ENCODE measurements at places on chromosomes 1 and 21.

- DNase-seq = no peak
These were observed 3.6 kb downstream of the KIAA0040 start for GRCh38 chr1:175188936-175189335.

DNA sequence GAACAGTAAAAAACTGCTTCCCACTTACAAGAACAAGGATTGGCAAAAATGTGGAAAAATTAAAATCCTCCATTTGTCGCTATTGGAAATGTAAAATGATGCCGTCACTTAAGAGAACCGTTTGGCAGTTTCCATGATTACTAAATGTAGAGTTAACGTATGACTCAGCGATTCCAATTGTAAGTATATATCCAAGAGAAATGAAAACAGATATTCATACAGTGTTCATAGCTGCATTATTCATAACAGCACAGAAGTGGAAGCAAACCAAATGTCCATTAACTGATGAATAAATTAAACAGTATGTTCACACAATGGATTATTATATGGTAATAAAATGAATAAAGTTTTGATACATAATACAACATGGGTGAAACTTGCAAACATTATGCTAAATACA is 971.0 kb downstream of the AMY1C start:
- DNase-seq = no peak

- no peak for DNase-seq
These were observed 78.4 kb upstream of the KCNA3 start for GRCh38 chr1:110752941-110753725.

GRCh38 chr1:200364091-200364759 is 45.6 kb downstream of the ZNF281 start:
- no peak for DNase-seq

DNA sequence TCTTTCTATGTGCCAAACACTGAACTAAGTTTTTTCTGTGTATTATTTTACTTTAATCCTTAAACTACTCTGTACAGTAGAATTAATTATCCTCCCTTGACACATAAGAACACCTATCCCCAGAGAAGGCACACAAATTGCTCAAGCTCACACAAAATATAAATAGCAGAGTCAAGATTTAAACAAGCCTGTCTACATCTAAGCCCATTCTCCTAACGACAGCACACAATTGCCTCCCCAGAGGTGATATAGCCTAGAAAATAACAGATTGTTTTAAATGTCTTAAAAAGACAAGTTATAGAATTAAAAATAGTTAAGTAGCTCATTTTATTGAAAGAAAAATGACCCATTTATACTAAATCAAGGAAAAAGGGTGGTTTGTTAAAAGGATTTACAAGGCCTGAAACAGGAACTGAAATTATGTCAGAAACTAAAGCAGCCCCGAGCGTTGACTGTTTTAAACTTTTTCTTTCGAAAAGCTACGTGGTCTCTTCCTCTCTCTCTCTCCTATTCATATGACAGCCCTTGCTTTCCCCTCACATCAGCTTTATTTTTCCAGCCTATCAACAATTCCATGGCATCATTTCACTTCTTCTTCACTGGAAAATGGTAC is 30.5 kb downstream of the TNFSF18 start:
- DNase-seq = no peak

GRCh38 chr1:73097917-73098316 is 815.6 kb upstream of the NEGR1 start:
- no peak for DNase-seq

- peak; percentile 49 for DNase-seq
These were observed 181.4 kb upstream of the KIAA0040 start for GRCh38 chr1:175373786-175374623.

GRCh38 chr1:10693497-10694273 is 102.8 kb downstream of the CASZ1 start:
- DNase-seq = no peak

DNA sequence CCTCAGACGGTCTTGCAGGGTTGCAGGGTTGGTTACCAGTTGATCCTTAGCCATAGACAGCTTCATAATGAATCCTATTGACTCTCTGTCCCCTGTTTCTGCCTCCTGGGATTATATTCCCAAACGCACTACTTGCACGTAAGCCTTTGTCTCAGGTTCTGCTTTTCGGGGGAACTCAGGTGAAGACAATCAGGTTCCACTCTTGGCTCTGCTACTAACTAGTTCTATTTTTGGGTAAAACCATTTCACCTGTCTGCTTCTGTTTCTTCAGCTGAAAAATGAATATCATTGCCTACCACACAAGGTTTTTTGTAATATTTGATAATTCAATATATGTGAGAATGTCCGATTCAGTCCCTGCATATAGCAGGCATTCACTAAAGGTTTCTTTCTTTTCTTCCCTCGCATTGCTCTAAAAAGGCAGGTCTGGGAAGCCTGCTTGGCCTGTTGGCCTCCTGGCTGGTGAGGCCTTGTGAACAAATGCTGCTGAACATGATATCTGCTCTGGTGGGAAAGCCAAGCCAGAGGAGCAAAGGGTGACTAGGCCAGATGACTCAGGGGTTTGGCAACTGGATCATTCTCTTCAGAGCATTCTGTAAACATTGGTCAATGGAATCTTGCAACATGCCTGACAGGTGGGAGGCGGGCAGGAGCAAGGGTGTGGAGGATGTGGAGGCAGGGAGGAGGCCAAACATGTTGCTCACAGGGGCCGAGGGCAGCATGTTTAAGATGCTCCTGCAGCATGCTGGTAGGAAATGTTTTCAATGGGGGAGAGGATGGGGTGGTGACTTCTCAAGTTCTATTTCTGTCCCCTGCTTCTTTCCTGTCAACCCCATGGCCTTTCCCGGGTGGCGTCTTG is 23.8 kb downstream of the IER5 start:
- DNase-seq = no peak

- peak; percentile 44 for DNase-seq
These were observed at the start of gene SGIP1 for GRCh38 chr1:66533804-66534740. TSS of gene SGIP1 (plus strand) at chr1:66534153. CDS start at chr1:66534359, 206 bp downstream.

- DNase-seq = no peak
These were observed 505.2 kb downstream of the NEGR1 start for GRCh38 chr1:71777094-71777493.

GRCh38 chr21:40587736-40588346 is 259.1 kb downstream of the DSCAM start:
- DNase-seq = no peak

- DNase-seq = no peak
These were observed 44.8 kb downstream of the USP25 start for GRCh38 chr21:15774590-15774989.

- no peak for DNase-seq
These were observed 28.7 kb upstream of the COL6A2 start for GRCh38 chr21:46069166-46069565.

GRCh38 chr1:71068325-71069240 is 12.3 kb downstream of the ZRANB2 start:
- DNase-seq = no peak

- DNase-seq = no peak
These were observed 4.1 kb upstream of the NBPF3 start for GRCh38 chr1:21435646-21436487.

- DNase-seq = no peak
These were observed 17.9 kb downstream of the CSTB start for GRCh38 chr21:43758111-43758641.

GRCh38 chr1:71252900-71253299 is 172.1 kb upstream of the ZRANB2 start:
- no peak for DNase-seq

DNA sequence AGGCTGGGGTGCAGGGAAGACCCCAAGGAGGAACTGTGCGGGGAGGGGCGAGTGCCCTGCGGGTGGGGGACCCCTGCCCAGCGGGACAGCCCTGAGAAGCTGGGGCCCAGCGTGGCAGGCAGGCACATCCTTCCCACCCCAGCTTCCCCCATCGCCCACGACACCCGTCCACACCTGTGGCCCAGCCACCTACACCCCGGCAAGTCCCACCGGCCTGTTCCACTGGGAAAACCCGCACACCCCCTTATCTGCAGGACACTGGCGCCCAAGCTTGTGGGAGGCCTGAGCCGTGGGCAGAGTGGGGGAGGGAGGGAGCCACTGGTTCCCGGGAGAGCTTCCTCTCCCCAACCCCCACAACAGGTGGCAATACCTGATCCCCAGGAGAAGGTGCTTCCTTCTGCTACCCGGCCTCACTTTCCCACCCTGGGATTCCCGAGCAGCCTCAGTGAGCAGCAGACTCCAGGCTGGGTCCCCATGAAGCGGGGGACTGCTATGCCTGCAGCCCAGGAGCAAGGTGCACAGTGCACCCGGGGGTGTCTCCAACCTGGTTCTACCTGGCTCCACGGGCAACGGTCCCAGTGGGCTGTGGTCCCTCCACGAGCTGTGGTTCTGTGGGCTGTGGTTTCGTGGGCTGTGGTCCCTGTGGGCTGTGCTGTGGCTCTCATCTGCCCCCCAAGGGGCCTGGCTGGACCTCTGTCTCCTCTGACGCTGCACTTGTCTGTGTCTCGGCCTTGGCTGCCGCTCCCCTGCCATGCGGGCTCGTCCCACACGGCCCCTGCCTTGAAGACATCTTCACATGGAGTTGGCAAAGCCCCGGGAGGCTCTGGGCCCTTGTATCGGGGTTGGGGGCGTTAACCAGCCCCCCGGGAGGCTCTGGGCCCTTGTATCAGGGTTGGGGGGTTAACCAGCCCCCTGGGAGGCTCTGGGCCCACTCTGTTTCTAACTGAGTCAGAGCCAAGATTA is 37.8 kb upstream of the POFUT2 start:
- DNase-seq = no peak

DNA sequence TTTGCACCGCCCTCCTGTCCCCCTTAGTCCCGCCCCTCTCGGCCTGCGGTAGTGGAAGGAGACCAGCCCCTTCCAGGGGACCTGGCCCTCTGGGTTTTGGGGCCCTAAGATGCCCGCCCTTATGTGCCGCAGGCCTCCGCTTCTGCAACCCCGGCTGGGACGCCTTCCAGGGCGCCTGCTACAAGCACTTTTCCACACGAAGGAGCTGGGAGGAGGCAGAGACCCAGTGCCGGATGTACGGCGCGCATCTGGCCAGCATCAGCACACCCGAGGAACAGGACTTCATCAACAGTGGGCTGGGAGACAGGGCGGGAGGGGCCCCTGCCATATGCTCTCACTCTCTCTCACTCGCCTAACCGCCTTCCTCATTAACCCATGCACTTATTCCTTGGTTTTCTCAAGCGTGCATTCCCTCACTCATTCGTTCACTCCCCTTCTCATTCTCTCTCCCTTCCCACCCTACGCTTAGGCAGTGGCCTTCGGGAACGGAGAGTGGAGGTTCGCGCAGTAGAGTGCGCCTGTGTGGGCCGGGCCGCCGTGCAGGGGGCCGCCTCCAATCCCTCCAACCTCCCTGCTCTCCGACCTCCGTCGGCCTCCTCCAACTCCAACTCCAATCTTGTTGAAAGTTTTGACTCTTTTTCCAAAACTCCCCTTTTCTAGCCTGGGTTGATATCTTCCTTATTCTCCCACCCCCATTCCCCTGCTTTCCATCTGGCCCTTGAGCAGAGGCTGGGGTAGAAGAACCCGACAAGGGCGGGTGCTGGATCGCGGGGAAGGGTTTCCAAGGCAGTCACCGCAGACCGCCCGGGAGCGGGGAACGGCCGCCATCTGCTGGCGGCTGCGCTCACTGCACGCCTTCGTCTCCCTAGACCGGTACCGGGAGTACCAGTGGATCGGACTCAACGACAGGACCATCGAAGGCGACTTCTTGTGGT is 15.2 kb downstream of the BCAN start:
- DNase-seq = peak; percentile 74

- DNase-seq = no peak
These were observed 143.4 kb downstream of the BARHL2 start for GRCh38 chr1:90573736-90574135.

DNA sequence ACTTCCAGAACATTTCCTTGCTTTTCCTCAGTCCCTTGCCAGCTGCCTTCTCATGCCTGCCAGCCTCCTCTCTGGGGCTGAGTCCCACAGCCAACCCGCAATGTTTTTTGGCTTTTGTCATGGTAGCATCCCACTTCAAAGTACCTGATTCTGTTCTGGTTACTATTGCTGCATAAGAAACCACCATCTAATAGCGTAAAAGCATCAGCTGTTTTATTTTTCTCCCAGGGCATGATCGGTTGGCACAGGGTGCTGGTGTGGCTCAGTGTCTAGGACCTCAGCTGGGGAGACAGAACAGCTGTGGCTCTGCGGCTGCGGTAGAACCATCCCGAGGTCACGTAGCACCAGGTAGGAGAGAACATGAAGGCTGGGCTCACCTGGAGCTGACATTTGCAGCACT is 8.9 kb upstream of the PRMT2 start:
- DNase-seq = no peak

All from NCI-H187 (cell line).